DMS 273 treated with DMSO at 0.1 percent for 48 hours (cell line): ENCODE measurements at places on chromosomes 6 and 20.

DNA sequence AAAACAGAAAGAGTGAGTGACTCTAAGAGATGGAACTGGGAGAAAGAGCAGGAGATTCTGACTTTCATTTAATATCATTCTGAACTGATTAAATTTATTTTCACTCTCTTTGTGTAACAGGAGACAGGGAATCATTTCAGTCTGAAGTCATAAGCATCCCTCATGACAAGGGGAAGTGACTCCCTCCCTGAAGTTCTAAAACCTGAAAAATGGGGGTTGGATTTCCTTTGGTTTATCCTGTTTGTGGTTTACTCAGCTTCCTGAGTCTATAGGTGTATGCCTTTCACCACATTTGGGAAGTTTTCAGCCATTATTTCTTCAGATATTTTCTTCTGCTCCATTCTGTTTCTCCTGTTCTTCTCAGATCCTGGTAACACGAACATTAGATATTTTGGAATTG is 3.4 kb upstream of the FKBP1A start:
- DNase-seq = no peak

DNA sequence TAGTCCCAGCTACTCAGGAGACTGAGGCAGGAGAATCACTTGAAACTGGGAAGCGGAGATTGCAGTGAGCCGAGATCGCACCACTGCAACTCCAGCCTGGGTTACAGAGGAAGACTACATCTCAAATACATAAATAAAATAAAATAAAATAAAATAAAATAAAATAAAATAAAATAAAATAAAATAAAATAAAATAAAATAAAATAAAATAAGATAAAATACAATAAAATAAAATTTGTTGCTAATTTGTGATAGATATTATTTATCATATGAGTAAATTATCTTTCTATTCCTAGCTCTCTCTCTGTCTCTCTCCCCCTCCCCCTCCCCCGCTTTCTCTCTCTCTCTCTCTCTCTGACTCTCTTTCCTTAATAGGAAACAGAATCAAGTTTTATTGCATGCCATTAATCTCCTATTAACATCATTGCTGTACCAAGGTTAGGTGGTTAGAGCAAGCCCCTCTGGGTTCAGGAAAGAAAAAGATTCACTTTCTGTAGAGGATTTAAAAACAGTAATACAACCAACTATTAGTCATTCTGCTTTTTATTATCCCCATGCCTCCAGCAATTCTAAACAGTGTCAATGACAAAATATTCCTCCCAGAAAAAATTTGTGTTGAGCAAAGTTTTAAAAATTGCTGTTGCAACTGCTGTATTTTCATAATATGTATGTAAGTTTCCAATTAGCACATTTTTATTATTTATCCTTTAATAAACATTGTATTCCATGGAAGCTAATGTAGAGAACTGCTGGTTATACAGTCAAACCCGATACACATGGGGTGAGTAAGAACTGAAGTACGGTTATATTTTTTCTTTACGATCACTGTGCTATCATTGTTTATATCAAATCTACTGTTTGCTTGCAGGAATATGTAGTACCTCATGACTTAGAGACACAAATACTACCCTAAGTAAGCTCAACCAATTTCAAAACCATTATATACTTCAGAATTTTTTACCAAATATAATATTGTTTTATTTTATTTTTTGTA is 22.1 kb downstream of the BMP5 start:
- no peak for DNase-seq

DNA sequence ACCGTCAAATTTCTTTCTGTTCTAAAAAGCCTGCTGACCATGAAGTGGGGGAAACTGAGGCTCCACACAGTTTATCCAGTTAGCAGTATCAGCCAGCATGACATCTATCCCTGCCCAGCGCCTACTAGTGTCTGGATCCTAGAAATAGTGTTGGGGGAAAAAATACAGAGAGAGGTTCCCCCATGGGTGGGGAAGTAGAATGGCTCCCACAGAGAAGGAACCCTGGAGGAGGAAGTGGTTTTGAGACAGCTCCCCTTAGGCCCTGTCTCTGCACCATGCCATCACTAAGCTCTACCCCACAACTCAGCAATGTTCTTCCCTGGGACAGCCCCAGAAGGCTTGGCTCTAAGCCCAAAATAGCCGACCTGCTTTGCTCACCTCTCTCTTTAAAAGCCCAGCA is 153.4 kb downstream of the MBOAT1 start:
- DNase-seq = no peak

DNA sequence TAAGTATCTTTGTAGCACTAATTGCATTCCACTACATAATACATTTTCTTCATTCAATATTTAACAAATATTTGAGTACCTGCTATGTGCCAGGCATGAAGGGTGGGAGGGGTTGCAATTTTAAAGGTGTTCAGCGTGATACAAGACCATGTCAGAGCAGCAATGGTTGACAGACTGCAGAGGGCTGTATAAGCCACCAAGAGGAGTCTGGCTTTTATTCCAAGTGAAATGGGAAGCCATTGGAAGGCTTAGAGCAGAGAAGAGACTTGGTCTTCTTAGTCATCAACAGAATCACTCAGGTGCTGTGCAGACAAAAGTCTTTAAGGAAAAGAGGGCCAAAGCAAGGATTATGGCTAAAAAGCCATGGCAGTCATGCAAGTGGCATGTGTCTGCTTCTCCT is 360.8 kb upstream of the ARID1B start:
- DNase-seq = no peak

DNA sequence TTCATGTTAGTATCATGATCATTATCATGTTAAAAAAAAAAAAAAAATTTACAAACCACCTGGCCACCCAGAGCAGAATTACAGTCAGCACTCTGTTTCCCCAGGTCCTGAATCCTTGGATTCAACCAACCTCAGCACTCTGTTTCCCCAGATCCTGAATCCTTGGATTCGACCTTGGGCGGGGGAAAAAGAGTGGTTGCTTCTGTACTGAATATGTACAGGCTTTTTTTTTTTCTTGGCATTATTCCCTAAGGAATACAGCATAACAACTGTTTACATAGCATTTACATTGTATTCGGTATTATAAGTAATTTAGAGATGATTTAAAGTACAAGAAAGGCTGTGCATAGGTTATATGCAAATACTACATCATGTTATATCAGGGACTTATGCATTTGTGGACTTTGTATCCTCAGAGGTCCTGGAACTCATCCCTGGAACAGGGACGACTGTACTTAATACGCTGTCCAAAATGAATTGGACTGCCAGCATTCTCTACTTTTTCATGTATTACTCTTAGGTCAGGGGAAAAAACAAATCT is 31.2 kb downstream of the GCNT2 start:
- no peak for DNase-seq

DNA sequence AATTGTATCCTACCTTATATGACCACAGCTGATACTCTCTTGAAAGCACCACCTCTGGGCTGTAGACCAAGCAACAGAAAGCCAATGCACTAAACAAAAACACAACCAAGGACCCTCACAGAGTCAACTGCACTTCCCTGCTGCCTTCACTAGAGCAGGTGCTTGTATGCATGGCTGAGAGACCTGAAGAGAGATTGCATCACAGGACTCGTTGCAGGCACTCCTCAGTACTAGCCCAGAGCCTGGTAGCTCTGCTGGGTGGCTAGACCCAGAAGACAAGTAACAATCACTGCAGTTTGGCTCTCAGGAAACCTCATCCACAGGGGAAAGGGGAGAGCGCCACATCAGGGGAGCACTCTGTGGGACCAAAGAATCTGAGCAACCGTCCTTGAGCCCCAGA is 521.6 kb upstream of the IMPG1 start:
- DNase-seq = no peak

DNA sequence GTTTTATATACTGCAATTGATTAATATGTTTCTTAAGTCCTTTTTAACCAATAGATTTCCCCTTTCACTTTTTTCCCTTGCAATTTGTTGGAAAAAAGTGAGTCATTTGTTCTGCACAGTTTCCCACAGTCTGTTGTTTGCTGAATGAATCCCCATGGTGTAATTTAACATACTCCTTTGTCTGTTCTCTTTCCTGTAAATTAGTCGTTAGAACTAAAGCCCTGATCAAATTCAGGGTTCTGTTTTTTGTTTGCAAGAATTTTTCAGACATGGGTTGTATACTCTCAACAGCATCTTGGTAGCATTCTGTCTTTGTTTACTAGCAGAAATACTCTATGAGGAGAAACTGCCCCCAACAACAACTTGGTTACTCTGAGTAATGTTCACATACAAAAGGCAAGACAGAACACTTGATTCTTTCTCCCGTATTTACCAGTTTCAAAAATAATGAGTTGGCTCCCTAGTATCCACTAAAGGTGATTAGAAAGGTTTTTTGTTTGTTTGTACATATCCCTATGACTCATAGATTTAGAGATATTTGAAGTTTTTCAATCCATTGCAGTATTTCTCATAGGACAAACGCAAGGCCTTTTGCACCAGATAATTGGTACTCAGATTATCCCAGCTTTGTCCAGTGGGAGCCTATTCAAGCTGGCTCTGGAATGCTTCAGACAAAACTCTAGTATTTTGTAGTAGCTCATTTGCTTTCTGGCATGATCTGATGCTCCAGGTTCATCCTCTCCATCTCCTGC is 16.5 kb downstream of the BLOC1S5 start:
- DNase-seq = no peak

DNA sequence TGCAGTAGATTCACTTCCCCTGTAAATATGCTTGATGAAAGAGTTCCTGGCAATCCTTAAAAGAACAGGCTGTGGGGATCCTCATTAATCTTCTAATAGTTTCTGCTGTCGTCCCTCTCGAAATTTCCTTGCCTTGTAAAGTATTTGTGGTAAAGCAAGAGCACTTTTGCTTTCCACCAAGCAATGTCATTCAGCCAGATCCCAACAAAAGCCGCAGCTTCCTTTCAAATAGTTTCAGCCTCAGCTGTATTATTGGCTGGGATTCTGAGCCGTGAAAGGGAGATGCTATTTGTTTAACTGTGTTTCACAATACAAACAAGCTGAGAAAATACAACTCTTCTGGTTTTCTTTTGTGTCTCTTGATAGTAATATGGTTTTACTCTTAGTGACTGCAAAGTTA is 48.9 kb upstream of the EPHA7 start:
- DNase-seq = no peak

DNA sequence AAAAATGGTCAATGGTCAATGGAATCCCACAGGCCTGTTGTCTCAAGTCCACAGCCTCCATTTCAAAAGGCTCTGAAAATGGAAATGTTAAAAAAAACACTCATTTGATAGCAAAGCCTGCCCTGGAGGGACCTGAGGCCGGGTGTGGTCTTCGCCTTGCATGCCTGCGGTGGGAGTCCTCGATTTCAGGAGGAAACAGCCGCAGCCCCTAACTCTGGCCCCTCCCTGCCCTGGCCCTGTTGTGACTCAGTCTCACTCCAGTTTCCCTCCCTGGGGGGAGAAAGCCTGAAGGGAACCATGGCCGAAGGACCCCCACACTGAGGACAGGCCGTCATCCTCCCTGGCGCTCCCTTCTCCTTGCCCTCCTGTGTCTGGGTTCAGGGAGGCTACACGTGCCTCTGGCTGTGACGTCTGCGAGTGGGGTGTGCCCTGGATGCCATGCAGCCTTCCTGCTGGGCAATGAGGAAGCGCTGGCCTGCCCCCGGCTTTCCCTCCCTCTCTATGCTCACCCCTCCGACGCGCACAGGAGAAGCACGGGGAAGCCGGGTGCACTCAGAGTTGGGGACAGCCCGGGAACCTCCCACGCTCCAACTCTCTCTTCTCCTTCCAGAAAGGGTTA is 9.2 kb downstream of the BHLHE23 start:
- DNase-seq = no peak

DNA sequence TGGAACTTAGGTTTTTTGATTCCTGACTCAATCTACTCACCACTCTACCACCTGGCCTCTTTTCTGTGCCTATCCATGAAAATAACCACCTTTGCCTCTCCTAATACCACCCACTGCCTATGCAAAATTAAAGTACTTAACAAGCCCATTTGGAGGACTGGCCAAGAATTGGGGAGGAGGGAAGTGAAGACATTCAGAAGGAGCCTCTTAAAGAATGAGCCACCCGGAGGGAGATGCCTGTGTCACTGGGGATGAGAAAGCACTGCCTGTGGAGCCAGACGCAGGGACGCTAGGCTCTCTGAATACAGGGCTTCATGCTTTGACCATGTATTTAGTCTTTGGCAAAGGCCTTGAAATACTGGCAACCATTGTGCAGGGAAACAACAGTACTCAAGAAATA is 40.0 kb upstream of the MRPS10 start:
- DNase-seq = no peak

DNA sequence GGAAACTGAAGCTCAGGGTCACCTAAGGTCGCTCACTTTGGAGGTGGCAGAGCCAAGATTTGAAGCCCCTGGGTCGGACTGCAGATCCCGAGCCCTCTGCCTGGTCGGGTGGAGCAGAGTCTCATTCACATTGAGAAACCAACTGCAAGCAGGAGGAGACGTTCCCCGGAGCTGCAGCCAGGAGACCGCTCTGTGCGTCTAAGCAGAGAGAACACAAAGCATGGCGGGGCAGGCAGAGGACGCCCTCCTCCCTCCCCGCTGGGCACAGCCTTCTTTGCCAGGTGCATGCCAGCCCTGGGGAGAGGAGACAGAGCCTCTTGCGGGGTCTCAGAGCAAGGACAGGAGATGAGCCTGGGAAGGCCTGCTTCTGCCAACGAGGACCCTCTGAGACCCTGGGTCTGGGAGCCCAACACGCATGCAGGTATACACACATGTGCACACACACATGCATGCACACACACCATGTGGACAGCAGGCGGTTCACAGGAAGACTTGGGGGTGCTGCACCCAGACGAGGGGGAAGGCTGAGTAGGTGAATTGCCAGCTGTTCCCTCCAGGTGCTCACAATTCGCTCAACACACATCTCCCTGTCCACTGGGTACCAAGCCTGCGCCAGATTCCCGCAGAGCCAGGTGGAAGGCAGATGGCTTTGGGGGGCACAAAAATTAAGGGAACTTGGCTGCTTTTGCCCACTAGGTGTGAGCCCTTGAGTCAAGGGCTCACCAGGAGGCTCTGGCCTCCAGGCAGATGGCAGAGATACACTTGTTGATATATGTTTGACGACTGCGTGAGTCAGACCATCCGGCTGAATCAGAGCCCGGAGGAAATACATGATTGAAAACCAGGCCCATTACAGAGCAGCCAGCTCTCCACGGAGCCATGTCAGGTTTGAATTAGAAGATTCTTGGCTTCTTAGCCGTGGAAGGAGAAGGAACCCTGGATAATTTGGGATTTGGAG is 5.5 kb upstream of the NTSR1 start:
- DNase-seq = peak; percentile 68

GRCh38 chr6:117521791-117522502 is 39.5 kb downstream of the DCBLD1 start:
- no peak for DNase-seq
